ENCODE measurements at places on chromosomes 4 and X.

GRCh38 chr4:89539797-89540711 is 232.5 kb upstream of the GPRIN3 start:
- DNase-seq: no peak

DNA sequence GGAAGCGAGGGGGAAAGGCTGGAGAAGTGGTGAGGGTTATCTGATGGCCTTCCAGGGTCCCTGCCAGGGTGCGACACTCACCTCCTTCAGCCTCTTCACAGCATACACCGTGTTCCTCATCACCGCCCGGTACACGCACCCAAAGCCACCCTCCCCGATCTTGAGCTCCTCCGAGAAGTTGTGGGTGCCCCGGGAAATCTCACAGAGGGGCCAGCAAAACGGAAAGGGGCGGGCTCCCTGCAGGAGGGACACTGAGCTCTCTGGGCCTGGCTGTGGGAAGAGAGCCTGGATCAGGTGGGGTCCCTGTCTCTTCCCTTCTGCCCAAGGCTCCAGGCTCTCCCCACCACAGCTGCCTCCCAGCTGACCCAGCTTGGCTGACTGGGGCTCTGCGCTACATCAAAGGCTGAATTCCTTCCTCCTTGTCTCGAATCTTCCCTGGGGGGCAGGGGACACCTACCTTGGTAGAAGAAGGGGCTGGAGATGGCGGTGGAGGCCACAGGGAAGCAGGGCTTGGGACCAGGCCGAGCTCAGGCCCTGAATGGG is 1.1 kb downstream of the IRAK1 start:
- no peak for DNase-seq

DNA sequence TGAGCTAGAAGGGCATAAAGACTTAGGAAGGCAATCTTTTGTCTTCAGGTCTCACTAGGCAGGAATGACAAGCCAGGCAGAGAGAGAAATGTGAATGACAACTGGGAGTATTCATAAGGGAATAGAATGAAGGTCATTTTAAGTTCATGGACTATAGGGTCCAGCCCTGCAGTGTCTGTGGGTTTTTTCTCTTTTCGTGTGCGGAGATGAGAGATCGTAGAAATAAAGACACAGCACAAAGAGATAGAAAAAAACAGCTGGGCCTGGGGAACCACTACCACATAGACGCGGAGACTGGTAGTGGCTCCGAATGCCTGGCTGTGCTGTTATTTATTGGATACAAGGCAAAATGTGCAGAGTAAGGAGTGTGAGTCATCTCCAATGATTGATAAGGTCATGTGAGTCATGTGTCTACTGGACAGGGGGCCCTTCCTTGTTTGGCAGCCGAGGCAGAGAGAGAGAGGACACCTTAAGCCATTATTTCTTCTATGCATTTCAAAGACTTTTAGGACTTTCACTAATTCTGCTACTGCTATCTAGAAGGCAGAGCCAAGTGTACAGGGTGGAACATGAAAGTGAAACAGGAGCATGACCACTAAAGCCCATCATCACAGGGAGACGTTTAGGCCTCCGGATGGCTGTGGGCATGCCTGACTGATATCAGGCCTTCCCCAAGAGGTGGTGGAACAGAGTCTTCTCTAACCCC is 921.8 kb upstream of the PCDH10 start:
- DNase-seq: no peak

DNA sequence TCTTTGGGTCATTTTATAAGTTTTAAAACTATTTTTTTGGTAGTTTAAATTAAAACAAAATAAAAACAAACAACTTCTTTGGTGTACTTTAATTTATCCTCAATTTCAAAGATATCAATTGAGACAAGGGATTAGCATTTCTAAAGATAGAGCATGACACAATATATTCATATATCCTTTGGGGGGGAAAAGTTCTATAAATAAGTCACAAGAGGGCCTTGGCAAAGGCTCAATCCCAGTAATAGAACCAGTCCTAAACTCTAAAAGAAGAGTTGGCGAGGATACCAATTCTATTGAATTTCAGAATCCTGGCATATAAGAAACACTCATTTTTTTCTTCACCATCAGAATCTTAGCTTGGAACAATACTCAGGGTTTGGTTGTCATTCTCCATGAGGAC is 89.7 kb downstream of the COL4A6 start:
- no peak for DNase-seq

- no peak for DNase-seq
Observed at GRCh38 chr4:184740980-184741391, 7.1 kb upstream of the CENPU start.

DNA sequence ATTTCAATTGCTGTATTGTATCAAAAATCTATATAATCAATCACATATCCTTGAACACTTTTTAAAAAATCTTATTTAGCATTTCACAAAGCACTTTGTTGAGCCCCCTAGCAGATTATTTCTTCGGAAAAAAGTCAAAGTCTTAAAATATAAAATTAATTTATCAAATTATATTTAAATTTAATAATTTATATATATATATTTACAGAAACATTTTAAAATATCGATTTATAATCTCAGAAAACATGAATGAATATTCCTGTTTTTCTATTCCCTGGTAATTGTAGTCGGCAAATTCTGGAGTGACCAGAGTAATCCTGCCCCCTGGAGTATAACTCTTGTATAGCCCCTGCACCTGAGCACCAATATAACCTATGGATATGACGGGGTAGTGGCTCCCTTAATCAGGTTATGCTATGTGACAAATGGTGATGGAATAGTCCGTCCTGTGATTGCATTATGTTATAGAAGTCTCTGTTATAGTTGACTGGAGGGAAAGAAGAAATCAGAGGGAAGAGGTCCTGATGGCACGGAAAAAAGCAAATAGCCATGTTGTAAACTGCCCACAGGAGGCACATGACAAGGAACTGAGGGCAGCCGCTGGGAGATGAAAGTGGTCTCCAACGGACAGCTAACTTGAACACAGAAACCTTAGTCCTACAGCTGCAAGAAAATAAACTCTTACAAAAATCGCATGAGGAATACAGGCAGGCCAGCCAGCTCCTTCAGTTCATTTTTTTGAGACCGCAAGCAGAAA is 1092.3 kb downstream of the ARAP2 start:
- DNase-seq: no peak

- no peak for DNase-seq
Observed at GRCh38 chr4:2075171-2075986, 16.3 kb downstream of the NAT8L start.

DNA sequence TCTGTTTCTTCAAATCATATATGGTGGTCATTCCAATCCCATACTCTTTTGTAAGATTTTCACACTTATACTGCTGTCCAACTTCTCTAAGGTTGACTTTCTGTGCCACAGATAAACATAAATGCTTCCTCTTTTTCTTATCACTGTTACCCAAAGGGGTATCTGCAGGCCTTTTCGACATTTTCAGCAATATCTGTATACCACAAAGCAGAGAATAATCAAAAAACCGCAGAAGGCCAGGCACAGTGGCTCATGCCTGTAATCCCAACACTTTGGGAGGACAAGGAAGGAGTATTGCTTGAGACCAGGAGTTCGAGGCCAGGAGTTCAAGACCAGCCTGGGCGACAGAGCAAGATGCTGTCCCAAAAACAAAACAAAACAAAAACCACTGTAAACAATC is 3.1 kb upstream of the RFC1 start:
- DNase-seq: no peak

DNA sequence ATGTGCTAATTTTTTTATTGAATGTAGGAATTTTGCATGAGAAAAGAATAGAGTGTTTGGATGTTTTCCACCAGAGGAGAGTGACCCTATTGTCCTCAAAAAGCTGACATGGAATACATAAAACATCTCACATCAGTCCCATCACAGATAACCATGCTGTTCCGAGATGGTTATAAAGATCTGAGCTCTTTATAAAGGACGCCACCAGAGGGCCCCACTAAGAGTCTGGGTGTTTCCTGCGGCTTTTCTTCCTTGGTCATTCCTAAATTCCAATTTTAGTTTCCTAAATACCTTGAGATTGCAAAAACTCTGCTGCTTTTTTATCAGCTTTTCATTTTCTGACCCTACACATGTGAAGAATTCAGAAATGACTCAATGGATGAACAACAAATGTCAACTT is 504.5 kb upstream of the FRG1 start:
- DNase-seq: no peak

DNA sequence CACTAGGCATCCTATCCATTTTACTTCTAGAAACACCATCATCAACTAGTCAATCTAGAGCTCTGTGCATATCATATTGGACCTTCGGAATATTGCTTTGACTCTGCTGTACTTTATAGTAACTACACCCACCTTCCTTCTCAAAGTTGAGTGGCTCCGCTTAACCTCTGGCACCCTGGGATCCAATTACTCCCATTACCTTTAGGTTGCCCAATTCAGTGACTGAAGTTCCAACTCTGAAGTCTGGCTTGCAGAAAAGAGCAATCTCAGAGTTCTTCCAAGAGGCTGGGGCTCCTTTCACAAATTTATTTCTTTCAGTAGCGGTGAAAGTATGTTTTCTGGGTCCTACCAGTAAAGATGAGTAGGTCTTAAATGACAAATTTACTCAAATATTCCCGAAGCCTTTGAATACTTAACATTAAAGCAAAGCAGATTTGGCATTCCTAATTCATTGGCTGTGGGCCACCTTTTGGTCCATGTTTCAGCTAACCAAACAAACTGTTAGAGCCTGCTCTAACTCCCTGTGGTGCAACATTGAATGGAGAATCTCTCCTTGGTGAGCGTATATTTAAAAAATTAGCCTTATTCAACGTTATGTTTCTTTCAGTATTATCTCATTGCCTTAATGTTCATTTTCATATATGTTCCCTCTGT is 1215.8 kb downstream of the RAPGEF2 start:
- DNase-seq: no peak

- DNase-seq: no peak
Observed at GRCh38 chr4:127799711-127800110, 17.6 kb downstream of the HSPA4L start.

GRCh38 chr4:13182133-13182532 is 302.0 kb downstream of the RAB28 start:
- DNase-seq: no peak

- DNase-seq: no peak
Observed at GRCh38 chr4:150939530-150939929, 75.6 kb downstream of the LRBA start.

DNA sequence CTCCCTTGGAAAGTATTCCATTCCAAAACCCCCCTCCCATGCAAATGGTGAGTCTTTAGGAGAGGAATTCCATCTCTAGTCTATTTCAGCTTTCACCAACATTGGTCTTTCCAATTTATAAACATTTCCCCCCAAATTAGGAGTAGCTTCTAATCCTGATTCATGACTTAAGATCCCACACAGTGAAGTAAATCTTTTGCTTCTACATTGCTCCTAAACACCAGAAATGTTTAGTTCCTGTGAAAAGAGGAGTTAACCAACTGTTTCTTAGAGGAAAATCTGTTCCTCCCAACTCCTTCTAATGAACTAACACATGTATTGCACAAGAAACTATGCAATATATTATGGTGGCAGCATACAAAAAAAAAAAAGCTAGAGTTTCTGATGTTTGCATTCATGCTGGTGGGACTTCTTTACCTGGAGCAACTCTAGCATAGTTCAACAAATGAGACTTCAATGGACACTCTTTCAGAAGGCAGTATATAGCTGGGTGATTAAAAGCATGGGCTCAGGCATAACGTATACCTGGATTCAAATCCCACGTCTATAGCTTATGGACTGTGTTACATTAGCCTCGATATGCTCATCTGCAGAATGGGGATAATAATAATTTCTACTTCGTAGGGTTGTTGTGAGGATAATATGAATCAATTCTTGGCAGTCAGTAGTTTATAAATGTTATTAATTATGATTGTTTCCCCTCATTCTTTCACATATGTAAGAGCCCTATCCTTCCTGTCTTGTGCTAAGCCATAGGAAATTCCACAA is 131.6 kb upstream of the TMEM164 start:
- DNase-seq: no peak

DNA sequence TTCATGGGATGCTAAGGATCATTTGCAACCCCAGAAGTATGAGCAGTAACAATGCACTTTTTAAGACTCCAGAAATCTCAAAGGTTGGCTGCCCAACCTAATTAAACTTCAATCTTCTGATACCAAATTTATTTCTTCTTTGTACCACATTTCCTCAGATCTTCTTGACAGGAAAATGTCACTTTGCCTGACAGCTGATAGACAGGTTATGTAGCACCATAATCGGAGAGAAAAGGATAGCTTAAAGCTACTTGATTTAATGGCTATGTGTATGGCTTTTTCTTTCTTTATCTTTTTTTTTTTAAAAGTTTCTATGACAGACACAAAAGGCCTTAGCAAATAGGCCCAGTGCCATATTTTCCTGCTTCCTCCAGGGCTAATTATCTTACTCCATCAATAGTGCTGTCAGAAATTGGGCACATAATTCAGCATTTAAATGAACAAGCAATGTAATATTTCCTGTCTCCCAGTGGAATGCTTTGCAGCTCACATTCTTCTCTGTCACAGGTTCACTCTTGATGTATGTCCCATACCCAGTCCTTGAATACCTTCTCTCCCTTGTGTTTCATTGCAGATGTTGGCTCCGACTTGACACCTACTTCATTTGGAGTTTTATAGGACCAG is 795.7 kb downstream of the ADGRL3 start:
- no peak for DNase-seq

DNA sequence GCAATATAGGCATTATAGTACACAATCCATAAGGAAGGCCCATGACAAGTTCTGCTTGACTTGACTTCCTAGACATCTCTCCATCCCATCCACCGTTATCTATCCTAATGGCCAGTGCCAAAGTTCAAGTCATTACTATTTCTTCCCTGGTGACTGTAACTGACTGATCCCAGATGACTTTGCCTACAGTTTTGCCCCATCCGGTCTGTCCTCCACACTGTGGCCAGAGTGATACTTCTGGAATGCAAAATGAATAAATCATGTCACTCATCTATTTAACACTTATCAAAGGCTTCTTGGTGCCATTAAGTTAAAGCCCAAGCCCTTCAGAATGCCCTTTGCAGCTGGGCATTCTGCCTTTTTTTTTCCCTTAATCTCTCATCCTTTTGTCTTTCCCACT is 130.8 kb downstream of the PPARGC1A start:
- no peak for DNase-seq

GRCh38 chr4:12221031-12221430 is 792.3 kb upstream of the HS3ST1 start:
- DNase-seq: no peak

- DNase-seq: no peak
Observed at GRCh38 chrX:2552621-2553201, 51.9 kb upstream of the DHRSX start.
